ENCODE measurements at places on chromosomes 12 and 14. TPM values are rescaled to one million over a fixed set of nuclear protein-coding genes. Genes with fewer than 3 reads are reported as not detected.

DNA sequence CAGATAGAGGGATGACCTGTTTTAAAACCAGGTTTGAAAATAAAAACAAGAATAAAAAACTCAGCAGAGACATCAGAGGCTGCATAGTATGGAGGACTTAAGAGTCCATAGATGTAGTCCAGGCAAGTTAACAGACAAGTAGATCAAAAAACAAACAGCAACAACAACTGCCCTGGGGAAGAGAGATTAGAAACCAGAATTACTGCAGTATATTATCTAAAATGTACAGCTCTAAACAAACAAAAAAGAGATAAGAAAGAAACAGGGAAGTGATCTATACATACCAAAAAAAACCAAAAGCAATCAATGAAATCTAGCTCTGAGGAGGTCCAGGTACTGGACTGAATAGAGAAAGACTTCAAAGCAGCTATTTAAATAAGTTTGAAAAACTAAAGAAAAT is 48.8 kb downstream of the ACSM4 start:
- DNase-seq = no peak

GRCh38 chr12:32229971-32230612 is 123.4 kb downstream of the BICD1 start:
- DNase-seq = no peak

DNA sequence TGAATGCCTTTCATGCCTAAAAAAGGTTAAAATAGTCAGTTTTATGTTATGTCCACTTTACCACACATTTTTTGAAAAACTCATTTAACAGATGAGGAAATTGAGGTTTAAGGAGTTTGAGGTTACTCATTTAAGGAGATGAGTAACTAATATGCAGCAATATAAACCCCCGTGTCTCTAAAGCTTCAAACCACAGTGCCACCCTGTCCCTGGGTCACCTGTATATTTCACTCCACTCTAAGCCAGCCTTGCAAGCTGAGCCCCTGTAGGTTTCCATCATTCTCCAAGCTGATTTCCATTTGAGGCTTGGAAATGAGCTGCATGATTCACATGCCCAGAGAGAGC is 64.4 kb downstream of the NUAK1 start:
- DNase-seq = no peak

GRCh38 chr12:123096182-123096581 is 54.7 kb downstream of the PITPNM2 start:
- DNase-seq = no peak

GRCh38 chr14:35368139-35368460 is 36.4 kb downstream of the NFKBIA start:
- DNase-seq = no peak

GRCh38 chr12:95055057-95055456 is 18.4 kb downstream of the NR2C1 start:
- DNase-seq = no peak

GRCh38 chr14:97458255-97458654 is 661.1 kb downstream of the VRK1 start:
- DNase-seq = no peak

GRCh38 chr14:75068294-75069120 is 934 bp upstream of the ZC2HC1C start:
- no peak for DNase-seq

DNA sequence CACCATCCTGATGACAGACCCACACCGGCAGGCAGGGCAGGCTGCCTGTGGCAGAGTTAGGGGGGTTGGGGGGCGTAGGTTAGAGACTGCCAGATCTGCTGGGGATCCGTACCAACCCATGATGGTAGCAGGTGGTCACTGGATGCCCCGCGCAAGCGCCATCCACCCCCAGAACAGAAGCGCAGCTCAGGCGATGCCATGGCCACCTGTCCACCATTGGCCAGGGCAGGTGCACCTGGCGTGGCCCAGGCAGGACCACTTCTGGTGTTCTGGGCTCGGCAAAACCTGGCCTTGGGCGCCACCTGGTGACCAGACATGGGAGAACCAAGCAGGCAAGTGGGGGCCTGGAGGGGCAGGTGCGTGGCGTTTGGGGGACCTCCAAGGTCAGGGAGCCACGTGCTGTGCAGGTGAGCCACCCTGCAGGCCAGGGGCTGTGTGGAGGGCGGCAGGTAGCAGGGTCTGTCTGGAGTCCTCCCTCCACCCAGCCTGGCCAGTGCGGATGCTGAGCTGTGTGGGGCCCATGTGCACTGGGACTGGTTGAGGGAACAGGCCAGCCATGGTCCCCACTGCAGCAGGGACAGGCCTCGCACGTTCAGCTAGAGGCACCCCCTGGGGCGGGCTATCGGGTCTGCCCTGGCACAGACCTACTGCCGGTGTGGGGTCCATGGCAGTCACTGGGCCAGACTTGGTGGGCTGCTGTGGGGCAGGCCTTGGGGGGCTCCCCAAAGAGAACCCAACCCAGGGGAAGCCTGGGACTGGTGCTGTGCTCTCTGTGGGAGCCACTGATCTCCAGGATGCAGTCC is 15.6 kb downstream of the BAG5 start:
- no peak for DNase-seq

DNA sequence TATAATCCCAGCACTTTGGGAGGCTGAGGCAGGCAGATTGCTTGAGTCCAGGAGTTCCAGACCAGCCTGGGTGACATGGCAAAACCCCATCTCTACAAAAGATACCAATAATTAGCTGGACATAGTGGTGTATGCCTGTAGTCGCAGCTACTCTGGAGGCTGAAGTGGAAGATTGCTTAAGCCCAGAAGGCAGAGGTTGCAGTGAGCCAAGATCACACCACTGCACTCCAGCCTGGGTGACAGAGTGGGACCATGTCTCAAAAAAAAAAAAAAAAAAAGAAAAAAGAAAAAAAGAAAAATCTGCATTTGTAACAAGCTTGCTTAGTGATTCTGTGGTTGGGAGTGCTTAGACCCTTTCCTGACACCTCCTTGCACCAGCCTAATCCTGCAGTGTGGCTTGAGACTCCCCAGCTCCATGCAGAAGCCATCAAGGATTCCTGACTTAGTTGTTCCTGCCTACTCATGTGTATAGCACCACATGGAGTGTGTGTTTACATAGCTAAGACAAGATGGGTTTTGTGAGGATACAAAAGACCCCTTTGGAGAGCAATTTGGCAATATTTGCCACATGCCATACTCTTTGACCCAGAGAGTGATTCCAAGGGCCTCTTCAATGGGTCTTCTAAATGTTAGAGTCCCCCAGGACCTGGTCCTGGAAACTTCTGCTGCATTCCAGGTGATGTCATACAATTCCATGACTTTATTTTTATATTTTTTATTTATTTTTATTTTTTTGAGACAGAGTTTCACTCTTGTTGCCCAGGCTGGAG is 5.1 kb upstream of the TMED10 start:
- no peak for DNase-seq

- no peak for DNase-seq
Measured at GRCh38 chr12:60223242-60223641, 627.4 kb downstream of the SLC16A7 start.

DNA sequence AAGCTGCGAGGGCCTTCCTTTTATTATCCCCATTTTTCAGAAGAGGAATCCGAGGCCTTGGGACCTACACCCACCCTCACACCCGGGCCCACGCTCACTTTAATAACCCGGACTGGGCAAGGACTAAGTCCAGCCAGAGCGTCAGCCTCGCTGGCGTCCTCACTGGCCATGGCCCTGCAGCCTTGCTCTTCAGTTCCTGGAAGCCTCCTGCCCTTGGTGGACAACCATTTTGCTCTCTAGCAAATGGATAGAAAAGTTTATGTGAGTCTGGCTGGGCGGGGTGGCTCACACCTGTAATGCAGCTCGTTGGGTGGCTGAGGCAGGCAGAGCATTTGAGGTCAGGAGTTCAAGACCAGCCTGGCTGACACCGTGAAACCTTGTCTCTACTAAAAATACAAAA is 9.8 kb downstream of the RTL1 start:
- no peak for DNase-seq

DNA sequence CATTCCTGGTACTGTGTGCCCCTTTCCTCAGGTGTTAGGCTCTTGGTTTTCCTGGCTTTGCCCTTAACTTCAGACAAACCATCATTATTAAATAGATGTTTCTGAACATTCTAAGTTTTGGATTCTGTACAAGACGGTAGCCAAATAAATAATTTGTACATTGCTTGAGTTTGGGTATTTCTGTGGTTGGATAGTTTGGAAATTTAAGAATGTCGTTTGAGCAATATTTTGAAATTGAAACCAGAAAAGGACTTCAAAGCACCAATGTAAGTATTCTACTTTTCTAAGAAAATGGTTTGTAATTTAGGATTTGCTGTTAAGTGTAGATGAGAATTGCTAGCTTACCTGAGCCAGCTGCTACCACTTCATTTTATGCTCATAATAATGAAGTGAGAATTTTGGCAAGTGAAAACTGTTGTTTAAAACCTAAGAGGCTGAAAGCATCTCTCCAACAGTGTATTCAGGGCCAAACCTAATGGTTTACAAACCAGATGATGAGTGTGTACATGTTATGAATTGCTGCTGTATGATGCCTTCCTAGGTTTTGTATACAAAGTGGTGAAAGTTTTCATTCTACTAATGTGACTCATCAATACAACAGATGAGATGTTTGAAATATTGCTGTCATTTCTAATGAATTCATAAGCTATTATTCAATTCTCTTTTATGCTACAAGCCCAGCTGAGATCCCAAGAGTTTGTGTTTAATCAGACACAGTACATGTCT is 181.5 kb upstream of the PRKD1 start:
- no peak for DNase-seq

DNA sequence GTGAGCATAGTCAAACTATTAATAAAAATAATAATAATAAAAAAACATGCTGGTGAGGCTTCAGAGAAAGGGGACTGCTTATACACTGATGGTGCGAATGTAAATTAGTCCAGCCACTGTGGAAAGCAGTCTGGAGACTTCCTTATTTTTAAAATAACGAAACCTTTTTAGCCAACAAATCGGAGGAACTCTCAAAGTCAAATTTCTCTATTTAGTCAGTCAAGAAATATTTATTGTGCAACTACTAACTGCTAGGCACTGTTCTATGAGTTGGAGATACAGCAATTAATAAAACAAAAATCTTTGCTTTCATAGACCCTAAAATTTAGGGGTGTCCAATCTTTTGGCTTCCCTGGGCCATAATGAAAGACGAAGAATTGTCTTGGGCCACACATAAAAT is 10.8 kb downstream of the TAOK3 start:
- no peak for DNase-seq

DNA sequence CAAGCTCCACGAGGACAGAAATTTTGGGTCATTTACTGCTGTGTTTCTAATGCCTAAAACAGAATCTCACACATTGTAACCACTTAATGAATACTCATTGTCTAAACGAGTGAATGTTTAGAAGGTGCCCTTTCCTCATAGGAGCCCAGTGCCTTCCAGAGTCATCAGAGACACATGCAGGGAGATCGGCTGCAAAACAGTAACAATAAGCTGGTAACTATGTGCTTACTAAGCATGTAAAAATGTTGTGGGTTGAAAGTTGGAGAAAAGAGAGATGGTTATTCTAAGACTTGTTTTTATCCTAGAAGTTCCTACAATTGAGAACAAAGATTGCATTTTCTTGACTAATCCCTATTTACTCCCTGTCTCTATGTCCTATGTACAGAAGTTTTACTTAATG is 7.4 kb downstream of the TESPA1 start:
- no peak for DNase-seq

DNA sequence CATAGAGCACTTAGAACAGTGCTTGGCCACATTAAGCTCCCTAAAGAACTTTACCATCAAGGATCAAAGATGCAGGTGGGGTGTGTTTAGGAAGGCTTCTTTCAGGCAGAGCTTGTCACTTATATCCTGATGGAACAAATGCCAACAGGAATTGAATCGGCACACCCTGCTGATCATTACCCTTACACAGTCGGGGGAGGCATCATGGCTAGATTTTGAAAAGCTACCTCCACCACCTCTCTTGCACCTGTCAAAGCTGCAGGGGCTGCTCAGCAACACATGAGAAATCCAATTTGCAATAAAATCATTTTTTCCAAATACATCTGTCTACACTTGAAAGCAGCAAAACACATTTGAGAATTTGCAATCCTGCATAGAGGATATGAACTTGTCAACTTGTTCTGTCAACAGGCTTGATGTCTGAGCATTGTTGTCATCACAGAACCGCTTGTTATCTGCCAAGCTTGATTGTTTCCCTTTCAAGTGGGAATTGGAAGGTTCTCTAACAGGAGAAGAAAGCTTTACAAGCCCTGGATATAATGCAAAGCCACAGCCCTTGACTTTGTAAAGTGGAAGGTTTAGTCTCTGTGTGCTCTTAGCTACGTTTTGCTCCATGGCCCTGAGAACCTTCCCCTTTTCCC is 24.6 kb upstream of the TRIM9 start:
- no peak for DNase-seq

GRCh38 chr12:93336291-93336741 is 41.4 kb upstream of the NUDT4 start:
- DNase-seq = no peak

DNA sequence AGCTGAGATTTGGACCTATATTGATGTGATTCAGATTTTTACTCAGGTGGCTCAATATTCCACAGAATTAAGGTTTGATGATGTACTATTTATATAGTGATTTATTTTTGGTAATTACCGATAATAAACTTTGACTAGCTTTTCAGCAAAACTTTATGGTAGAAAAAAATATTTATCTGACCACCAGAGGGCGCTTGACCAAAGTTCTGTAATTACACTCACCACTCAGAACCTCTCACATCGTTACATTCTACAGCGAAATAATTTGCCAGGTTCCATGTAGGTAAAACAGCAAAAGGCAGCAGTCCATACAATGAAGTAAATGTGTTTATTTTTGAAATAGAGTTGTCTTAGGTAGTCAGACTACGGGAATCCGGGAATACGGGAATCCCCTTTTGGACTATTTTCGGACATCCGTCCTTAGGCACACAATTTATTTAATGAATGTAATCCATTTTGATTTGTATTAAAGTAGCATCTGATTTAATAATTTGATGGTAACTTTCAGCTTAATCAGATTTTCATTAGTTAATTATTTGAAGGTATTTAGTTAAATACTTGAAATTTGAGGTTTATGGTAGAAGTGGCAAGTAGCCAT is 143.0 kb upstream of the DDHD1 start:
- DNase-seq = no peak

- no peak for DNase-seq
Measured at GRCh38 chr12:23596568-23596967, 352.9 kb downstream of the SOX5 start.

DNA sequence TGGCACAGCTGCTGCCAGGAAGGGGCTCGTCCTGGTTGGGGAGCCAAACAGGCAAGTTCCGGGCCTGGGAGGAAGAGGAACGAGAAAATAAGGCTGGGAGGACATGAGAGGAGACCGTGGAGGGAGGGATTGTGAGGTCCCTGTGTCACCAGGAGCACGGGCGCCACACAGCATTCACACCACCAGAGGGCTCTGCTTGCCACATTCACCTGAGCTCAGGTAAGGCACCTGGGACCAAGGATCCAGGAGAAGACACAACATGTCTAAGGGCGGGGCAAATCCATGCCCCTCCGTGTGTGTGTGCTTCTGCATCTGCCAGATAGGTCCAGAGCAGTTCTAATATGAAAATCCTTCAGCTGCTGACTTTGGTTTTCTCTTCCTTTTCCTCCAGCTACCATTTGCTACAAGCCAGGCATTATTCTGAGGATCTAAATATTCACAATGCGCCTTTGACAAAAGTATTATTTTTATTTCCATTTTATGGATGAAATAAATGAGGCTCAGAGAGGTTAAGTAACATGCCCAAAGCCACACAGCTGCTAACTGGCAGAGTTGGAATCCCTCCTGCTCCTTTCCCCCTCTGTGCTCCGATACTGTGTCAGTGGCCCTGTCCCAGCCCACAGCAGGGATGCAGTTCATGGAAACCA is 14.6 kb downstream of the RAPGEF3 start:
- peak; percentile 58 for DNase-seq

The EIF2S3B gene
- 5.3 TPM for total RNA-seq

The NR1H4 gene
- total RNA-seq = not detected

The ARL6IP4 gene
- total RNA-seq = 109 TPM

The CLBA1 gene
- total RNA-seq = 2.1 TPM

The PRH2 gene
- not detected for total RNA-seq

The TRAFD1 gene
- 36.3 TPM for total RNA-seq
